ENCODE measurements at places on chromosomes 2 and 18.

DNA sequence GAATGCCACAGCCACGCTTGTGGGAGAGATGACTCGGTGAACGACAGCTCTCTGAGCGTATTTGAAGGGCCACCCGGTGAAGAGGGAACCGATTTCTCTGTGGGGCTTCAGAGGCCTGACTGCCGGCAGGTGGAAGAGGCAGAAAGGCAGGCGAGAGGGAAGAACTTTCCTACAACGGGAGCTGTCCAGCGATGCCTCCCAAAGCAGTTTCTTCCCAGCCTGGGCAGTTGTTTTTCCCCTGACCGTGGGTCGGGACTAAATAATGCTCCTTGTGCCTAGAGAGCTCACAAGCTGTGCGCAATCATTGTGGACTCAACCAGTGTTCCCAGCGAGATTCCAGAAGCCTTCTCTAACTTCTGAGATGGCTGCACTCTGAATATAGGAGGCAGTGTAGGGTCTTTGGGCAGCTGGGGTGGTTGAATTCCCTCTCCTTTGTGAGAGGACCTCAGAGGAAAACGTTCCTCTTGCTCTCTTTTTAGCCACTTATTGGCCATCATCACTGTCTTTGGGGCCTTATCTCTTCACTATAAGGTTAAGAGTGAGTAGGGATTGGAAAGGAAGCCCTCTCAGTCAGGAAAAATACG is 710 bp downstream of the SEC11C start:
- DNase-seq = no peak

DNA sequence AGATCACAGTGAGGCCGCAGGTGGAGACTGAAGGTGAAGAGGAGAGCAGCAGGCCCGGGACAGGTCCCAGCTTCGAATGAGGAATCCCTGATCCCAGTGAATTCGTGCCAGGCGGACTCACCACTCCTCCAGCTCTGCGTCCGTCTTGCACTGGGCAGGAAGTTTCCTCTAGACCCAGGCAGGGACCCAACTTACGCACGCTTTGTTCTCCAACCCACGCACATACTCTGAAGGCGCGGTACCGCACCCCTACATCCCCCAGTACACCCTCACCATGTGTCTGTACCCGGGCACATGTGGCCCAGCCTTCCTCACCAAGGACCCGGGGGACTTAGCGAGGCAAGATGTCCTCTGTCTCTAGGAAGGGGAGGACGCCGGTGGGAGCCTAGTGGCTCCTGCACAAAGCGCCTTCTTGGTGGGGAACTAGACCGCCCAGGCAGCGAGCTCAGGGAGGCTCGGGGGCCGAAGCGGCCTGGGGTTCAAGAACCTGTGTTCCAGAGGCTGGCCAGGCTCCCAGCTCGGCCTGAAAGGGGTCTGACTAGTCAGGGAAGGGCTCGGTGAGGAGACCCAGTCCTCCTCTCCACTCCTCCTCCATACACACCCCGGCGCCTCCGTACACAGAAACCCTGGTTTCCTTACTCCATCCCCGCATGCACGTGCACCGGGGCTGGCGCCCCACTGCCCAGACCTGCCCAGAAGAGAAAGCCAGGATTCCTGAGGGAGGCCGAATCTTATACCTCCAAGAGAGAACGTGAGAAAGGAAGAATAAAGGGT is 38.3 kb upstream of the ATP6V1B1 start:
- no peak for DNase-seq

- DNase-seq = no peak
Measured at GRCh38 chr2:100568989-100569388, 6.2 kb downstream of the PDCL3 start.

- no peak for DNase-seq
Measured at GRCh38 chr2:2026252-2026831, 282.0 kb upstream of the PXDN start.

GRCh38 chr2:60540074-60540473 is 13.4 kb downstream of the BCL11A start:
- DNase-seq = peak; percentile 41

DNA sequence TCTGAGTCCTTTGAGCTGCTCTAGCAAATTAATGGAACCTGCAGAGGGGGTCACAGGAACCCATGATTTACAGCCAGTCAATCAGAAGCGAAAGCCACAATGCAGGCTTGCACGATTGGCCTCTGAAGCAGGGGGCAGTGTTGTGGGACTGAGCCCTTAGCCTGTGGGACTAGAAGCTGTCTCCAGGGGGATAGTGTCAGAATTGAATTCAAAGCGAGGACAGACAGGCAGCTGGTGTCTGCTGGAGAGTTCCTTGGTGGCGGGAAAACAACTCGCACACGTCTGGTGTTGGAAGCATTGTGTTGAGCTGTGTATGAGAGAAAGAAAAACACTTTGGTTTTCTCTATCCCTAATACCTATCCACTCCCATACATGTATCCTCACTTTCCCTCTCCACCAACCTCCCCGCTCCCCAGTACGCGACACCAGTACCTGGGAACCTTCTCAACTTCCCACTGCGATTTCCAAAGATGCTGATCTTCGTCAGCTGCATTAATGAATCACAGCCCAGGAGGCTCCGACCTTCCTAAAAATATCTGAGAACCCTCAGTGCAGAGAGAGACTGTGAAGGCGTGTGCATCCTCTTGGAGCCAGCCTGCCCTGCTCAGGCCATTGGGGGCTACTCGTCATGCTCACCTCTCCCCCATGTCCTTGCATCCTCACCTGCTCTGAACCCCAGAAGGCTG is 88.2 kb downstream of the HS1BP3 start:
- DNase-seq = peak; percentile 26

GRCh38 chr2:120432976-120433815 is 87.3 kb downstream of the INHBB start:
- DNase-seq = no peak

Measured in common myeloid progenitor, CD34-positive (primary cell).